Stimulated activated CD4-positive, alpha-beta T cell treated with anti-CD3 and anti-CD28 coated beads, TNF-alpha, amount 100 ng/mL, for 4 hours (primary cell): ENCODE measurements at places on chromosomes 16 and 17.

- no peak for DNase-seq
Measured at GRCh38 chr16:58421059-58421458, 28.8 kb downstream of the GINS3 start.

GRCh38 chr16:84565669-84566495, 52.0 kb downstream of the COTL1 start:
- no peak for DNase-seq

DNA sequence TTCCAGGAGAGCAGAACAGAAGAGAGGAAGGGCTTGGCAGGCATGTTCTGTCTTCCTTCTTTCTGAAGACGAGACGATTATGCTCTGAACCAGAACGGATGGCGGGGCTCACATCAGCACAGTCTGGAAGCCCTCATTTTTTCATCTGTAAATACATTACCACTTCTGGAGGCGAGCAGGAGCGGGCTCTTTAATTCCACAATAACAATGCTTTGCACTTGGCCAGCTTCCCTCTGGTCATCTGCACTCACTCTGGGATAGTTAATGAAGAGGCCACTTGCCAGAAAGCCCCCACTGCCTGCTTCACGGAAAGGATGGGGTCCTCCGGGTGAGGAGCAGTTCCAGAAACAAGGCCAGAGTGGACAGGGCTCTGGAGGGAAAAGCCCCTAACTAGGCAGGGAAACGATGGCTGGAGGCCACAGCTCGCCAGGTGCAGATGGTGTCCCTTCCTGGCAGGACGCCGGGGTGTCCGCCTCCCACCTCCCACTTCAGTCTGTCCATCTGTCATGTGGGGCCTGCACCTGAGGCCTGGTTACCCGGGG, 13.1 kb upstream of the BCAR1 start:
- DNase-seq = no peak

DNA sequence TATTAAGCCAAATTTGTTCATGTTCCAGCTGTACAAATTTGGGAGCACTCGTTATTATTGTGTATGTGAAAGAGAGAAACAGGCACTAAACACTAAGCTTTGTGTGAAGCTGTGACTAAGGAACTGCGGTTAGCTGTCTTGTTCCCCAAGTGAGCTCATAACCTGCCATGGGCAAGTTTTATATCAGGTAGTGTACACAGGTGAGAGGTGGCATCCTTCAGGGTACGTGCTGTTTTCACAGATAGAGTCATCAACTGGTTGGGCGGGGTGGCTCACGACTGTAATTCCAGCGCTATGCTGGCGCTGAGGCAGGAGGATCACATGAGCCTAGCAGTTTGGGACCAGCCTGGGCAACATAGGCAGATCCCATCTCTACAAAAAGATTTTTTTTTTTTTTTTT, 2.8 kb downstream of the DNAJA3 start:
- no peak for DNase-seq

- DNase-seq = no peak
Measured at GRCh38 chr17:74417178-74418045, 14.5 kb upstream of the GPRC5C start.

DNA sequence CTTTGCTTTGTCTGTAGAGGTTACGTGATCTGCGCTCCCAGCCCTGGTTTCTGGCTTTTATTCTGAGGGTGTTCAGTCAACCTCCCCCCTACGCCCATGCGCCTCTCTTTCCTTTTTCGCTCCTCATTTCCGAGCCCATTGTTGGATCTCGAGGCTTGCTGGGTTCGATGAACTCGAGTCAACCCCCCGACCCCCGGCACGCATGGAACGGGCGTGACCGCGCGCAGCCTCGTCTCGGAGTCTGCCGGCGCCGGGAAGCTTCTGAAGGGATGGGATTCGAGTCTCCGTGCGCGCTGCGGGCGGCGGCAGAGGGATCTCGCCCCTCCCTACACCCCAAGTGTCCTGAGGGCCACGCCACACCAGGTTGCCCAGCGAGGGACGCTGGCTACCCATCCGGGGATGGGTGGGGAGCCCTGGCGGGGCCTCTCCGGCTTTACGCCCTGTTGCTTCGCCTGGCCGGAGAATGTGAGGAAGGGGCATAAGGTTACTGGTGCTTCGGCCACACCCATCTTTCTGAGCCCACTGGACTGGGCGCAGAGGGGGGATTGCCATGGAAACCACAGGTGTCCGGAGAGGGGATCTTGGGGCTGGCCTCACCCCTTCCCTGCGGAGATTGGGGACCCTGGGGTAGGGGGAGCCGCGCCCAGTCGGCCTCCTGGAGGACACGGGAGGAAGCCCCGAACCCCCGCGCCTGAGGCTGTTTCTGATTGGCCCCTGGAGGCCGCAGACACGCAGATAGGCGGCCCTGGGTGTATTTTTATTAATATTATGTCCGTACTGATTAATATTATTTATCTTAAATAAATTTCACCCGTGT, 1.8 kb downstream of the MAPT start:
- no peak for DNase-seq

- no peak for DNase-seq
Measured at GRCh38 chr17:17173921-17174320, 32.2 kb downstream of the PLD6 start.

DNA sequence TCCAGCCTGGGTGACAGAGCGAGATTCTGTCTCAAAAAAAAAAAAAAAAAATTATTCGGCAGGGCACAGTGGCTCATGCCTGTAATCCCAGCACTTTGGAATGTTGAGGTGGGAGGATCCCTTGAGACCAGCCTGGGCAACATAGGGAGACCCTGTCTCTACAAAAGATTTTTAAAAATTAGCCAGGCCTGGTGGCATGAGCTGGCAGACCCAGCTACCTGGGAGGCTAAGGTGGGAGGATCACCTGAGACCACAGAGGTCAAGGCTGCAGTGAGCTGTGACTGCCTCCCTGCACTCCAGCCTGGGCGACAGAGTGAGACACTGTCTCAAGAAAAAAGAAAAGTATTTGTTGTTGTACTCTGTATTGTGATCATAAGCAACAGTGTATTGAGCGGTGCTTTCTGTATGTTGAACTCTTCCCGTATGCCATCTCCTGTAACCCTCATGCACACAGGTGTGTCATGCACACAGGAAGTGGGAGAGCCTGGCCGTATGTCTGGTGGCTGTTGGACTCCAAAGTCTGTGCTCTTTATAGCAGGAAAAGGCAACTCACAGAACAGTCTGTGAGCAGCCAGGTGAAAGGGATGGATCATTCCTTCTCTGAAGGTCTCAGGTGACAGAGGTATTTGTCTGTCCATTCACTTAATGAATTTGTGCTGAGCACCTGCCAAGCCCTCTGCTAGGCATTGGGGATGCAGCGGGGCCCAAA, 17.1 kb downstream of the CDH1 start:
- no peak for DNase-seq

DNA sequence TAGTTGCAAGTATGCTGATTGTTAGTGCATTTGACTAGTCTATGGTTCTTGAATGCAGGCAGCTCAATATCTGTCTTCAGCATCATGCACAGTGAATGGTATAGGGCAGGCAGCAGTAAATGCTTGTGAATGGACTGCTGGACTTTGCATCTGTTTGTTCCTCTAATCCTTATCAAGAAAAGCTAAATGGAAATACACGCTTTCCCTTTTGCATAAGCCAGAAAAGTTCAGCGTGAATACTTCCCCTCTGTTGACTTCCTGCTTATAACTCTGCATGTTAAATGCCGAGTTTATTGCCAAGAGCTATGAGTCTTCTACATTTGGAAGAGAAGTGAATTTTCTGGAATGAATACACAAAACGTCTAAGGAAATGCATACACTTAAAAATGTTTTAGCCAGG, 127.9 kb upstream of the CPHXL start:
- DNase-seq = no peak
